ENCODE measurements at places on chromosomes 6 and 20. TPM values are rescaled to one million over a fixed set of nuclear protein-coding genes. Genes with fewer than 3 reads are reported as not detected.

Gene PAX1
- not detected for total RNA-seq

Gene ABHD16B
- total RNA-seq = not detected

Gene CST9L
- total RNA-seq = not detected

Gene GSTA2
- total RNA-seq = not detected

Gene PDE7B
- 6.5 TPM for total RNA-seq

Data from dermis microvascular lymphatic vessel endothelial cell (primary cell).